Right lobe of liver (tissue), 6 donors: ENCODE measurements at places on chromosomes 11 and 22. TPM values are rescaled to one million over a fixed set of nuclear protein-coding genes. Genes with fewer than 3 reads are reported as not detected.

GRCh38 chr11:57662893-57663292 lies 5.0 kb upstream of the ZDHHC5 start:
- no peak overlapping the region for H3K27ac ChIP-seq
- DNase-seq, result no peak
- H3K4me1 ChIP-seq, result peaks cover 3% of the 10 kb centered on the region
- H3K27me3 ChIP-seq, result no peaks in the 10 kb centered on the region
- peaks cover 28% of the 10 kb centered on the region for H3K36me3 ChIP-seq

DNA sequence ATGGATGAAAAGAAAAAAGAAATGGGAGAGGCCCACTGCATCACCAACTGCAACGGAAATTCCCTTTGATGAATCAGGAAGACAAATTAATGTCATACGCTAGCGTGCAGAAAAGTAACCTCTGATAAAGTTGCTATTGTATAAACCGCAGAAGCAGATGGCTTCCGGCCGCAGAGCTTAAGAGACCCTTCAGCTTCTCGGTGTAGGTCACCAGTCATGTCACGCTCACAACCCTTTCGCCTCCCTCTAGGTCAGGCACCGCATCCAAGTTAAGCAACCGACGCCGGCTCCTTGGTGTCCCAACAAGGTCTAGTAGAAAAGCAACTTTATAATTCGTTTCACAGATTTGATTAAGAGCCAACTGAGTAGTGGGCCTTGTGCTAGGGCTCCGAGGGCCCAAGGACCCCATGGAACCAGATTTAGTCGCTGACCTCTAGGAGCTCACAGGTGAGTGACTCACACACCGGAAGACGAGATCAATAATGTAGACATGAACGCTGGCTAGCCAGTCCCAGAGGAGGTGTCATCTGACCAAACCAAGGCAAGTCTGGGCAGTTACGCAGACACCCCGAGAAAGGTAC lies 1.2 kb upstream of the ZFP91 start:
- peak; percentile 59 for DNase-seq
- peaks cover 2% of the 10 kb centered on the region for H3K4me1 ChIP-seq
- no peaks in the 10 kb centered on the region for H3K27me3 ChIP-seq
- H3K36me3 ChIP-seq, result no peaks in the 10 kb centered on the region

DNA sequence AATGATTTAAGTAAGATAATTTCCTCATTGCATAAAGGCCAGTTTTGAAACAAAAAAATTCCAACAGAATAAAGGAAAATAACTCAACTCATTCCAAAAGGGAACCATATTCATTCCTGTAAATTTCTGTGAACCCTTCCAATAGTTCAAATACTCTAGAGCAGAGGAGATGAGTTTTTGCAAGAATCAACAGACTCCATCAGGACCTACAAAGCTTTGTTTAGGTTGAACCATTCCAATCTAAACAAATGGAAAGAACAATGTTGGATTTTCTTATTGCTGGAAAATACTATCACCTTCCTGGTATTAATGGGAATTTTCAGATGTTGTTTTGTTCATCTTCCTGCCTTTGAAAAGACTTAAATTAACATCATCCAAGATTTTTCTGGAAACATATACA lies 21.8 kb upstream of the OR5AN1 start:
- no peak for DNase-seq
- H3K4me3 ChIP-seq, result no peak overlapping the region
- H3K27ac ChIP-seq, result no peak overlapping the region
- no peaks in the 10 kb centered on the region for H3K27me3 ChIP-seq

GRCh38 chr11:69841859-69842698 lies 22.9 kb upstream of the FGF3 start:
- H3K27me3 ChIP-seq, result no peaks in the 10 kb centered on the region
- H3K36me3 ChIP-seq, result no peaks in the 10 kb centered on the region
- no peak overlapping the region for H3K27ac ChIP-seq
- no peak for DNase-seq
- no peak overlapping the region for H3K4me3 ChIP-seq
- no peaks in the 10 kb centered on the region for H3K4me1 ChIP-seq

DNA sequence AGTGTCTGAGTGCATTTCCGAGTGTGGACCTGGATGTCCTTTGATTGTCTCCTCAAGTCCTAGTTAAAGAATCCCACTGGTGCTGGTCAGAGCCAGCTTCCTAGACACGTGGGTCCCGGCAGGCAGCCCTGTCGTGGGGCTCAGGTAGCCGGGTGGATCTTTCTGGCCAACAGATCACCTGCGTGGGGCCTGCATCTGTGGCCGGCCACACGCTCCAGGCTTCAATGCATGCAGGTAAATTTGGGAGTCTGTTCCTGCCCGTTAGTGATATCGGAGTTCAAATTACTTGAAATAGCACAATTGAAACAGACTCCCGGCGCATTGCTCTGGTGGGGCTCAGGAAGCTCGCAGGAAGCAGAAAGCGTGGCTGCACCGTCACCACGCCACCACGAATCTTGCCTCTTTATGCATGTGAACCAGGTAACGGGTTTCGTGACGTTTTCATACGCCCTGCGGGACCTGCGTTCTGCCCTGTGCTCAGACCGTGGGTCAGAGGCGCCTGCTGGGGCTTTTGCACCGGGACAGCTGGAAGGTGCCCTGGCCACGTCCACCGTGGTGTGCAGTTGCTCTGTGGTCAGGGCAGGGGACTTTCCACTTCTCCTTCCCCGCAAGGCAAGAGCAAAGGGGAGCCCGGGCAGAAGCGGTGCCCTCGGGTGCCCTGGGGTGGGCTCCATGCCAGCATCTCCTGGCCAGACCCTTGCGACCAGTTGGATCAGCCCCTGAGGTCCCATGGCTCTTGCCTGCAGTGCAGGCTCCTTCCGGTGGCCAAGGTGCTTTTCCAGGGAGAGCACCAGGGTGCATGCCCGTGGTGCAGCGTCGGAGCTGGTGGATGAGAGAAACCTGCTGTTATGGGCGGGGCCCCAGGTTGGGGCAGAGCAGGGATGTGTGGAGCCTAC lies 803.5 kb downstream of the BRD1 start:
- no peak overlapping the region for H3K4me3 ChIP-seq
- H3K27me3 ChIP-seq, result no peaks in the 10 kb centered on the region
- peak; percentile 30 for DNase-seq
- no peaks in the 10 kb centered on the region for H3K36me3 ChIP-seq
- no peaks in the 10 kb centered on the region for H3K4me1 ChIP-seq
- no peak overlapping the region for H3K27ac ChIP-seq

- H3K27ac ChIP-seq, result no peak overlapping the region
- no peak overlapping the region for H3K4me3 ChIP-seq
- no peaks in the 10 kb centered on the region for H3K27me3 ChIP-seq
- no peaks in the 10 kb centered on the region for H3K36me3 ChIP-seq
These were observed 213.1 kb downstream of the INSC start for GRCh38 chr11:15327786-15328231.

Gene PSMD13
- total RNA-seq, result 71.5 TPM

DNA sequence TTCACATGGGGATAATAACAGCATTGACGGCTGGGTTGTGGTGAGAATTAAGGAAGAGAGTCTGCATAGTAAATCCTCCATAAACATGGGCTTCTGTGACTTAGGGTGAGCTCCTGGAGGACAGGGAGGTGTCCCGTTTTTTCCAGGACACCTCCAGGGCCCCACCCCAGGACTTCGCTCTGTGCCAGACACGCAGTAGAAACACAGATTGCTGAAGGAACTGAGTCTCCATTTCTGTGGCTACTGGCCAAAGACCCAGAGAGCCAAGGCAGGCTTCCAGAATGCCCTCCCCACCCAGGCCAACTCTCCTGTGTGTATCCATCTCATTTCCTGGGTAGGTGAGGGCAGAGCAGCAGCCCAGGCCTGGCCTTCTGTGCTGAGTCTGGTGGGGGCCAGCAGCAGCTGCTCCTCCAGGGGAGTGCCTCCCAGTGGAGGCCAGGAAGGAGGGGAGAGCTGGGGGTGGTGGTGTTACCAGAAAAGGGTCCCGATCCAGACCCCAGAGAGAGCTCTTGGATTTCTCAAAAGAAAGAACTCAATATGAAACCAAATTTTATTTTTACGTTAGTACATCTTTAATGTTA lies 9.5 kb upstream of the RFPL3 start:
- no peaks in the 10 kb centered on the region for H3K27me3 ChIP-seq
- DNase-seq, result no peak
- H3K4me3 ChIP-seq, result no peak overlapping the region
- H3K27ac ChIP-seq, result no peak overlapping the region

DNA sequence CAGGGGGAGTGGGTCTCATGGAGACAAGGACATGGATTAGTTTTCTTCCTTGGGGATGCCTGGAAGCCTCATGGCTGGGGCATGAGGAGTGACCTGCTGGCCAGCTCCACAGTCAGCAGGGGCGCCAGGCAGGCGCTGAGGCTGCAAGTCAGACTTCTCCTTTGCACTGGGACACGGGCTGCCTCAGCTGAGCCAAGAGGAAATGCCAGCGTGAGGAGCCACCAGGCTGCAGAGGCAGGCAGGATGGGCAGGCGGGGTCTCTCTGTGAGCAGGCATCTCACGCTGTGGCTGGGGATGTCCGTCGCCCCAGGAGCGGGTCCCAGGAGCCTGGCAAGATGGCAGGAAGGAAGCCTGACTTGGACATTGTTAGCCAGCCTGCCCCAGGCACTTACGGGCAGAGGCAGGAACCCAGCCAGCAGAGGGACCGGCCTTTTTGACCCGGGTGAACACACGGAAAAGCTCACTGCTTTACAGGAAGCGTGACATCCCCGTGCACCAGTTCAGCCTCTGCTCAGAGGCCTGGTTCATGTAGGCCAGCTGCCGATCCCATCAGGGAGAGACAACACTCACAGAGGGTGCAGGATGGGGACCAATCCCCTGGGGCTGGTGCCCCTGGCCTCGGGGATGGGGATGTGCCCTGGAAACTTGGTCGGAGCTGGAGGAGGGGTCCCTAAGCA lies 10.2 kb downstream of the GNB1L start:
- peak overlapping the region; percentile 23 for H3K27ac ChIP-seq
- H3K27me3 ChIP-seq, result no peaks in the 10 kb centered on the region
- no peak overlapping the region for H3K4me3 ChIP-seq
- DNase-seq, result peak; percentile 75
- H3K4me1 ChIP-seq, result peaks cover 11% of the 10 kb centered on the region
- H3K36me3 ChIP-seq, result no peaks in the 10 kb centered on the region
